ENCODE measurements at places on chromosomes 5 and 9.

- DNase-seq, result no peak
Observed at GRCh38 chr5:2861605-2862004, 110.1 kb upstream of the IRX2 start.

- no peak for DNase-seq
Observed at GRCh38 chr5:63125392-63125791, 546.8 kb downstream of the LRRC70 start.

GRCh38 chr5:77328930-77329647 lies 118.6 kb downstream of the PDE8B start:
- DNase-seq, result no peak

GRCh38 chr5:150120617-150121447 lies 34.5 kb upstream of the CSF1R start:
- no peak for DNase-seq
